Hepatocyte (in vitro differentiated cells): ENCODE measurements at places on chromosomes 4 and X. TPM values are rescaled to one million over a fixed set of nuclear protein-coding genes. Genes with fewer than 3 reads are reported as not detected.

DNA sequence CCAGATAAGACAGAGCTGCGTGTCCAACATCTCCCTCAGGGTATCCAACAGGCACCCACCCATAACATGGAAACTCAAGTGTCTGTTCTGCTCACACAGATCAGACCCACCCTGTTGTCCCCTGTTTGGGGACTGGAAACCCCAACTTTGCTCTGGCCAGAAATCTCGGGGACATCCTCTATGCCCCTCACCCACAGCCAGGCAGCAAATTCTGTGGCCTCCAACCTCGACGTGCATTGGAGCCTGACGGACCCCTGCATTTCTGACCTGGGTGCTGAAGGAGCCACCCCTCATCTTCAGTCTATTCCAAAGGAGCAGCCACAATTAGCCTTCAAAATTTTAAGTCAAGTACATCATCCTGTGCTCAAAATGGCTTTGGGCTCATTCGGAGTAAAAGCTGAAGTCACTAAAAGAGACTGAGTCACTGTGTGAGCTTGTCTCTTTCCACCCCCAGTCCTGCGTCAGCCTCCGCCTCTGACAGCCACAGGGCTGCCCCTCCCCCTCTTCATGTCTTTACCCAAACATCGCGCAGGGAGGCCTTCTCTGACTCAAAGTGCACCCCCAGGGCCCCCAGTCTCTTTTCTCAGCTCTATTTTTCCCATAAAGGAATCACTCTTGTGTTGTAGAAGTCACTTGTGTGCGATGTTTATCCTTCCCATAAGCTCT, 24.4 kb upstream of the PDE6B start:
- no peak for DNase-seq

- no peak for DNase-seq
These were observed 123.2 kb downstream of the FHIP1A start for GRCh38 chr4:151532001-151532708.

GRCh38 chr4:187415231-187415630, 580.3 kb upstream of the ZFP42 start:
- DNase-seq, result no peak

DNA sequence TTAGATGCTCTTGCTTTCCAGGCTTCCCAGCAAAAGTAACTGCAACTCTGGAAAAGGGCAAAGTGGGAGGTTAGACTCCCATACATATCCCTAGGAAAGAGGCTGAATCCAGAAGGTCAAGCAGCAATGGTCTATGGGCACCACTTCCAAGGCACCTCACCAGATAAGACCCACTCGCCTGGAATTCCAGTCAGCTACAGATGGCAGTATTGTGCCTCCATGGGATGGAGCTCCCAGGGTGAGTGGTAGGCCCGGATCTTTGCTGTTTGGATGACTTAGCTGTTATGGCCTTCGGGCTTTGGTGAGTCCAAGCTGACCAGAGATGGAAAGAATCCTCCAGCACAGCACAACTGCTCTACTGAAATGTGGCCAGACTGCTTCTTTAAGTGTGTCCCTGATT, 688.0 kb downstream of the PCDH19 start:
- DNase-seq, result no peak

Gene PCSK1N
- total RNA-seq, result 39.0 and 45.8 TPM in 2 replicates

Gene EMCN
- total RNA-seq, result 0.37 and 0.44 TPM in 2 replicates

Gene ZNF718
- 4.2 and 4.7 TPM in 2 replicates for total RNA-seq

Gene ACE2
- total RNA-seq, result 47.8 and 49.9 TPM in 2 replicates

Gene CDX4
- total RNA-seq, result not detected in 2 replicates
